ENCODE measurements at places on chromosomes 12 and 14.

DNA sequence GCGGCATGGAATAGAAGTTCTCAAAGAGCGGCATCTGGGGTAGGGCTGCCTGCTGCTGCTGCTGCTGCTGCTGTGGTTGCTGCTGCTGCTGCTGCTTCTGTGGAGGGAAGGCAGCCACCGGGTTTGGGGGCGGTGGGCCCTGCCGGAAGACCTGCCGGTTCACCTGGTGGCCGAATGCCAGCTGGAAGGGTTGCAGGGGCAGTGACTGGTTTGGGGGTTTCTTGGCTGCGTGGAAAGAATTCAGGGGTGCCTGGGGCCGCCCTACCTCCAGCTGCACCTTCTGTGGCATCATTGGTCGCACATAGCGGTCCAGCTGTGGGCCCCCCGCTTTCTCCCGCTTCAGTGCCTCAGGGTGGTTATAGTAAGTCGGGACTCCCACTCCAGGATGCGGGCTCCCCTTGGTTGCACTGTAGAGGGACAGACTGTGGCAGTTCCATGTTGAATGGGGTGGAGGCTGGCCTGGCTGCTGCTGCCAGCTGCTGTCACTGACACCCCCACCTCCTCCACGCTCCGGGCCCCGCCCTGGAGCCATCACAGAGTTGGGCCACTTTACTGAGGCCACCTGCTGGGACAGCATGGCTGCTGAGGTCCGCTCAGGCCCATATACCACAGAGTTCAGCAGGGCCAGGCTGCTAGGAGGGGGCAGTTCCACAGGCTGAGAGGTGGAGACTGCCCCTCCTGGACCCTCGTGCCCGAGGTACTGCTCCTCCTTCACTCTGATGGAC is 25.2 kb upstream of the PNMA1 start:
- DNase-seq: no peak

DNA sequence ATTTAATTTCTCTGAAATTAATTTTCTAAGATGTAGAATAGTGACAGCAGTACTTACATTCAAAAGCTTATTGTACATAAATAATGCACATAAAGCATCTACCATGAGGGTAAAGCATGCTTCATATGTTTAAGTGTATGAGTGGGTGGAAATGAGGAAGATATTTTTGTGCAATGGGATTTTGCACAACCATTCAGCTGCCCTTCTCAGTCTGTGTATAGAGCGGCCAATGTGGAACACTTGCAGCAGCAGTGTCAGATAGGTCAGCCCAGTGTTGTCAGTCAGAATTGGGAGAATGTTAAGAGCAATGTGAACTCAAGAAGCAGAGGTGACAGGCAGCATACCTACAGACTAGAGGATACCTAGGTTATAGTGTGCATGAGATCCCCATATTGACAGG is 72.5 kb upstream of the ATP2B1 start:
- no peak for DNase-seq

DNA sequence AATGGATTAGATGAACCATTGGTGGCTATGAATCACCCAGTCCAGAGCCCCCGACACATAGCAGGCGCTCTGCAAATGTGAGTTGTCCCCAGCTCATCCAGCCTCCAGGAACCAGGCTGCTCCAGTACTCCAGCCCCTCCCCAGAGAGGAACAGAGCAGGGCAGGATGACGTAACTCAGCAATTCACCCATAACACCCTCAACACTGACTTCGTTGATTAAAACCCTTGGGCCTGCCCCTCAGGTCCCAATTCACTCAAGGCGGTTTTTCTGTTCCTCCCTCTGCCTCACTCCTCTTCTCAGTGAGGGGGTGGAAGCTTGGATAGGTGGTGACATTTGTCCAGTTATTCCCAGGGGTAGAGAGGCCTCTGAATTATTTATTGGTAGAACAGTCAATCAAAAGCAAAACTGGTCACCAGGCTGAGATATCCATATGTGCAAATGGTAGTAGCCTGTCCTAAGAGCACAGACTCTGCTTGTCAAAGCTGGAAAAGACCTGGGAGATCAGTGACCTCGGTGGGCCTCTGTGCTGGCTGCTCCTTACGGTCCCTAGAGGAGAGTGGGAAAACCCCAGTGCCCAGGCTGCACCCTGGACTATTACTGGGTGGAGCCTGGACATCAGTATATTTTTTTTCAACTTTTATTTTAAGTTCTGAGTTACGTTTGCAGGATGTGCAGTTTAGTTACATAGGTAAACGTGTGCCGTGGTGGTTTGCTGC is 97.0 kb downstream of the CMKLR1 start:
- DNase-seq: no peak

DNA sequence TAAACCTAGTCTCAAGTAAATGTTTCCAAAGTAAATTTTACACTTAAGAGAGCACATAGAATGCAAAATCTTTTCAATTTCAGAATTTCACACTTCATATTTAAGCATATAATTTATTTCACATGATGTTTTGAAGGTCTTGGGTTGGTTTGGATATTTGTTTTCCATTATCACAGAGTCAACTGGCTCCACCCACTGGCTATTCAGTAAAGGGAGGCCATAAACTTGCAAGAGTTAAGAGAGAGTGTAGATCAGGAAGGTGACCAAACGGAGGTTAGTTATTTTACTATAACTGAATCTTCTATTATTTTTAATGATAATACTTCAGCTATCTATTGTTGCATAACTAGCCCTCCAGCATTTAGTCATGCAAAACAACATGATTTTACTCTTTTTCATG is 6.2 kb upstream of the CPNE8 start:
- no peak for DNase-seq

DNA sequence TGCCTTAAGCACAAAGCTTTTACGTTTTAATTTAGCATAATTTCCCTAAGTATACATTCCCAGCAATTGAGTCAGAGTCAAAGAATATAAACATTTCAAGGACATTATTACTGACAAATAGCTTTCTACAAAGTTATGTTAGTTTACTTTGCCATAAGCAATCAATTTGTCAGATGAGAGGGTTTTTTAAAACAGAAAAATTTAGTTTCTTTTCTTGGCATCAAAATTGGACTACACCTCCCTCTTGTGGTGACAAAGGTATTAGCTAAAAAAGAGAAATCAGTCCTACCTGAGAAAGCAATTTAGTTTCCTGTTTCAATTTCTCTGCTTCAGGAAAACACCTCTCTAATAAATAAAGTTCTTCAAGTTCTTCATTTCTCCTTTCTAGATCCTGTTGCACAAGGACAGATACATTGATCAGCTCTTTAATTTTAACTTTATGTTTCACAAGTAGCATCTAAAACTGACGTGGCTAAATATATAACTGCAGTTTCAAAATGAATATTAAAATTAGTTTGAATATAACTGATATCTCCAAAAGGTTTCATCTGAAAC is 39.9 kb downstream of the DNAI7 start:
- DNase-seq: no peak

DNA sequence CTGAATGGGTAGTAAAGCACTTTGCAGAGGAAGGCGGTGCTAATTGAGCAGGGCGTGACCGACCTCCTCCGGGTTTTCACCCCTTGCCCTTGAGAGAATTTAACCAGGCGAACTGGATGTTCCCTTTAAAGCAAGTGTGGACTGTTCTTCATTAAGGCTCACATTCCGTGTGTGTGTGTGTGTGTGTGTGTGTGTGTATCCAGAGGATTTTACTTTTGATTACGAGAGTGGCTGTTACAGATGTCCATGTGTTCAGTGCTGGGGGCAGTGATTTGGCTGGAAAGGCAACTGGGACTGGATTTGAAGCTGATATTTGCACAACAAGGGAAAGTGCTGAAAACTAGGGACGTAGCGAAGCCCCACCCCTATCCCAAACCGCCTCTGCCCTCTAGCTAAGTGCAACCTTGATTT is 2.2 kb downstream of the TMEM132C start:
- no peak for DNase-seq

DNA sequence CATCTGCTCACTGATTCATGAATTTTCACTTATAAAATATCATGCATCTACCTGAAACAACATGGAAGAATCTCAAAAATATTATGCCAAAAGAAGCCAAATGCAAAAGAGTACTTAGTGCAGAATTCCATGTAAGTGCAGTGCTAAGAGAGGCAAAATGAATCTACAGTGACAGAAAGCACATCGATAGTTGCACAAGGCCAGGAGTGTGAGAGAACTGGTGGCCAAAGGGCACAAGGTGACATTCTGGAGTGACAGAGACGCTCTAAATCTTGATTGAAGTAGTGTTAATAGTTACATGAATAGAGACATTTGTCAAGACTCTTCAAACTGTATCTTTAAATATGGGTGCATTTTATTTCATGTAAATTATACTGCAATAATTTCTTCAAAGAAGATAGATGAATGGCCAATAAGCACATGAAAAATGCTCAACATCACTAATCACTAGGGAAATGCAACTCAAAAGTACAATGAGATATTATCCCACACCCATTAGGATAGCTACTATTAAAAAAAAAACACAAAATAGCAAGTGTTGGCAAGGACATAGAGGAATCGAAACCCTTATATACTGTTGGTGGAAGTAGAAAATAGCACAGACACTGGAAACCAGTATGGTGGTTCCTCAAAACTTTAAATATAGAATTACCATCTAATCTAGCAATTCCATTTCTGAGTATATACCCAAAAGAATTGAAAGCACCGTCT is 71.7 kb upstream of the KICS2 start:
- DNase-seq: no peak

- DNase-seq: no peak
These were observed 978.1 kb downstream of the GALC start for GRCh38 chr14:87014856-87015255.

DNA sequence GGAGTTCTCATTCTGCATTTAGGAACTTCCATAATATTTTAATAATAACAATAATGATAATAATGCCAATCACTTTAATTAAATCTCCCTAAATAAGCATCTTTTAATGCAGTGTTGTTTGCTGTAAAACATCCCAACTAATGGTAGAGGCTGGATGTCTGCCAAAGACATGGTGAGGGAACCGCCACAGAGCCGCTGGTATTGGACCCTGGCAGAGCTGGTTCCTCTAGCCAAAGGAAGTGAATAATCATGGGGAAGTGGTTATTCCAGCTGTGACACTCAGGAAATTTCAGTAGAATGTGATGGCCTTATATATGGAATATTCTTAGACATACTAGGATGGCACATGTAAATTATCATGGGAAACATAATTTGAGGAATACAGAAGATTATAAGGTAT is 483.3 kb downstream of the ZFP36L1 start:
- peak; percentile 48 for DNase-seq

DNA sequence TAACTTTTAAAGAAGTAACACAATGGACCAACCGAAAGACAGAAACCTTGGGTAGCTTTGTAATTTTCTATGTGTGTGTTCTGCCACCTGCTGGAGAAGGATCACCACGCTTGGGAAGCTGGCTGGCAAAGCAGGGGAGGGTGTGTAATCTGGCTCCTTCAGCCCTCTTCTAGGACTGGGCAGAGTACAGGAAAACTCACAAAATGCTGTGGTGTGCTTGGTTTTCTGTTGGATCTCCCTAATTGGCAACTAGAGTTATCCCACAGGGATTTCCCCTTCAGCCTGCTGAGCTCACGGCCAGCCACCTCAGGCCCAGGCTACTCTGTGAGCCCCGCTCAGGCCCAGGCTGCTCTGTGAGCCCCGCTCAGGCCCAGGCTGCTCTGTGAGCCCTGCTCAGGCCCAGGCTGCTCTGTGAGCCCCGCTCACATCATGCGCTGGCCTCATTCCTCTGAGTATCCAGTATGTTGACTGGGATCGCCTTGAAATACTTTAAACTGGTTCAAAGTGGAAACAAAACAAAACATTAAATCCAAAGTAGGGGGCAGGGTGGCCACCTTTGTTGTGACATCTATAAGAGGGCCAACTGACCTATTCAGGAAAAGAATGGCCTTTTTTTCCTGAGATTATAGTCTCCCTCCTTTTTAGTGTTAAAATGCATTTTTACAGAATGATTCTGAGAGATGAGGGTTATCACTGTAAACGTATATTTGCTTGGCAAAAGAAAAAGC is 52.0 kb upstream of the RNU6-8 start:
- DNase-seq: peak; percentile 43

GRCh38 chr12:119631930-119632678 is 35.8 kb upstream of the PRKAB1 start:
- DNase-seq: no peak

- DNase-seq: no peak
These were observed 34.3 kb downstream of the KLRD1 start for GRCh38 chr12:10341892-10342509.

- DNase-seq: peak; percentile 91
These were observed 128.1 kb downstream of the ASCL1 start for GRCh38 chr12:103085541-103085940.

- no peak for DNase-seq
These were observed 16.7 kb downstream of the CDK2AP1 start for GRCh38 chr12:123254853-123255446.

- no peak for DNase-seq
These were observed 6.5 kb downstream of the PRICKLE1 start for GRCh38 chr12:42583016-42583415.

- no peak for DNase-seq
These were observed 149.5 kb downstream of the TMTC3 start for GRCh38 chr12:88291498-88292131.

- no peak for DNase-seq
These were observed 296.8 kb downstream of the SYT1 start for GRCh38 chr12:79161249-79161934.

DNA sequence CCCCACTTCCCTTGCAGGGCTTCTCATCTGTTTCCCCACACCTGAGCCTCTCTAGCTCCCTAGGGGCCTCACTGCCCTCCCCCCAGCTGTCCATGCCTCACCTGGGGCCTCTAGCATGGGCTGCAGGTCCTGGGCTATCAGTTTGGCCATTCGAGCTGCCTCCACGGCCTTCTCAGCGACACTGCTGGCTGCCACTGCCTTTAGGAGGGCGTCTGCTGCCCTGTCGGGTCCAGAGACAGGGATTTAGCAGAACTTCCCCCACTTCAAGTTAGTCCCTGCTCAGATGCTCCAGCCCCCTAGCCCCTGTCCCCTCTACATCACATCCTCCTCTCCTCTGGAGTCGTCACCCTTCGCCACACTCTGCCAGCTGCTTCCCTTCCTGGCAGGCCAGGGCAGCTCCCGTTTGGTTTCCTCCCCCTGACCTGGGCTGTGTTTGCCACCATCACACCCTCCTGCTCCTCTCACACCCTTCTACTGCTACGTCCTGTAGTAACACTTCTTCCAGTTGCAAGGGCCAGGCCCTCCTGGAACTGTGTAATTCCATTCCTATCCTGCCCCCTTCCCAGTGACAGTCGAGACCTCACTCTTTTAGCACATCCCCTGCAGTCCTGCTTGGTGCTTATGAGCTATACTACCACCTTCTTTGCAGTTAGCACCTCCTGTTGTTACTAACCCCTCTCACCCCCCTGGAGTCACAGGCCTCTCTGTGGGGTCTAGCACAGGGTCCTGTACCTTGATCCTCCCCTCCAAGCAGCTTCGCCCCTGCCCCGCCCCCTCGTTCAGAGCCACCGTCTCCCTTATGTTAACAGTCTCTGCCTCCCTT is 4.3 kb upstream of the AP1G2 start:
- DNase-seq: no peak

GRCh38 chr12:34190054-34190453 is 167.8 kb downstream of the ALG10 start:
- no peak for DNase-seq

- DNase-seq: no peak
These were observed 463.1 kb downstream of the RAD51B start for GRCh38 chr14:68282479-68283377.

- DNase-seq: no peak
These were observed 1109.2 kb downstream of the FLRT2 start for GRCh38 chr14:86639146-86639545.
